ENCODE measurements at places on chromosomes 5 and 9. TPM values are rescaled to one million over a fixed set of nuclear protein-coding genes. Genes with fewer than 3 reads are reported as not detected.

The IER5L gene
- 118 TPM for total RNA-seq

The WNT8A gene
- not detected for total RNA-seq

The TAF11L10 gene
- total RNA-seq = not detected

The ADGRD2 gene
- total RNA-seq = not detected

The OR1J2 gene
- total RNA-seq = not detected

The RASGRF2 gene
- 9.1 TPM for total RNA-seq

The SOWAHA gene
- 0.17 TPM for total RNA-seq

The SNCAIP gene
- 0.66 TPM for total RNA-seq

The OR1N1 gene
- not detected for total RNA-seq

The COL15A1 gene
- total RNA-seq = 12.6 TPM

The ARID3C gene
- total RNA-seq = not detected

The TRIP13 gene
- total RNA-seq = 5.6 TPM

The NUTM2F gene
- total RNA-seq = not detected

The FBXL7 gene
- 7.3 TPM for total RNA-seq

The MSX2 gene
- 15.9 TPM for total RNA-seq

The SELENOP gene
- total RNA-seq = 703 TPM

The SLC6A19 gene
- not detected for total RNA-seq

The EGR1 gene
- 4.5 TPM for total RNA-seq

The PCDHA4 gene
- 0.29 TPM for total RNA-seq

The DMRT2 gene
- total RNA-seq = not detected

The SLC1A3 gene
- 8.3 TPM for total RNA-seq

The ORM1 gene
- total RNA-seq = not detected

The ACOT12 gene
- total RNA-seq = 2.2 TPM

The FAM174A gene
- total RNA-seq = 19.2 TPM

The FYB1 gene
- total RNA-seq = under 0.01 TPM

The ANKRD33B gene
- 25.0 TPM for total RNA-seq

The TMOD1 gene
- under 0.01 TPM for total RNA-seq

The WDR38 gene
- not detected for total RNA-seq

The TMEFF1 gene
- total RNA-seq = 5.1 TPM

The TNC gene
- 85.3 TPM for total RNA-seq

The MAMDC2 gene
- total RNA-seq = 3.2 TPM

The SIT1 gene
- not detected for total RNA-seq
